ENCODE measurements at places on chromosomes 3 and 15.

- no peak for DNase-seq
Measured at GRCh38 chr15:70522323-70522966, 240.9 kb downstream of the UACA start.

DNA sequence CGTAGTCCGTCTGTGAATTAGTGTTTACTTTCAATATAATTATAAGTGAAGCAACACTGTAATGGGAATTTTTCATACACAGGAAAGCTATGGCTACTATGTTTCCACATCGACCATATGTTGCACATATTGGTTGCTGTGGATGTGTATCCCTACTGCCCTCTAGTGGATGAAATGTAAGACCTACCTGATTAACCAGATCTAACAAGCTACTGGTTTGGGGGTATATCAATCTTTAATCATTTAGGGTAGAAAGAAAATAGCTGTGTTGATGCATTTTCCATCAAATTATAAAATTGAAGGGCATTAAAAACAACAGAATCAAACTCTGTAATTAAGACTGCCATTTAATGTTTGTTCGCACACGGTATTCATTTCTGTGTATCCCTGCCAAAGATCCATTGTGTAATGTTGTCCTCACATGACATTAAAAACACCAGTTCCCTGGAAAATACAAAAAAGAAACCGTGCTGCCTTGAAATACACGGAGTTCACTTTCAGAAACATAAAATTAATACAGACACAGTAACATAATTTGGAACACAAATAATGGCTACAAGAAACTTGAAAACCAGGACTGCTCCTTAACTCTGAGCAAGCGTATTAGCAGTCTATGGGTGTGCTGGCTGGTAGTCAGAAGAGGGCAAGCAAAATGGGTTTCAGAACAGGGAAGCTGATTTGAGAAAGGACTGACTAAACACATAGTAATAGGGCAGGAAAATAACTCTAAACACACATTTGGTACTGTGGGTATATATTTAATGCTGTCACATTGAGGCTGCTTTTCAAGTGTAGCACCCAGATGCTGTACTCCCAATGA lies 125.1 kb downstream of the TIGIT start:
- DNase-seq: peak; percentile 50

GRCh38 chr3:126360714-126361060 lies 3.5 kb upstream of the KLF15 start:
- DNase-seq: no peak

GRCh38 chr15:62758952-62759349 lies 283.6 kb upstream of the TPM1 start:
- no peak for DNase-seq

DNA sequence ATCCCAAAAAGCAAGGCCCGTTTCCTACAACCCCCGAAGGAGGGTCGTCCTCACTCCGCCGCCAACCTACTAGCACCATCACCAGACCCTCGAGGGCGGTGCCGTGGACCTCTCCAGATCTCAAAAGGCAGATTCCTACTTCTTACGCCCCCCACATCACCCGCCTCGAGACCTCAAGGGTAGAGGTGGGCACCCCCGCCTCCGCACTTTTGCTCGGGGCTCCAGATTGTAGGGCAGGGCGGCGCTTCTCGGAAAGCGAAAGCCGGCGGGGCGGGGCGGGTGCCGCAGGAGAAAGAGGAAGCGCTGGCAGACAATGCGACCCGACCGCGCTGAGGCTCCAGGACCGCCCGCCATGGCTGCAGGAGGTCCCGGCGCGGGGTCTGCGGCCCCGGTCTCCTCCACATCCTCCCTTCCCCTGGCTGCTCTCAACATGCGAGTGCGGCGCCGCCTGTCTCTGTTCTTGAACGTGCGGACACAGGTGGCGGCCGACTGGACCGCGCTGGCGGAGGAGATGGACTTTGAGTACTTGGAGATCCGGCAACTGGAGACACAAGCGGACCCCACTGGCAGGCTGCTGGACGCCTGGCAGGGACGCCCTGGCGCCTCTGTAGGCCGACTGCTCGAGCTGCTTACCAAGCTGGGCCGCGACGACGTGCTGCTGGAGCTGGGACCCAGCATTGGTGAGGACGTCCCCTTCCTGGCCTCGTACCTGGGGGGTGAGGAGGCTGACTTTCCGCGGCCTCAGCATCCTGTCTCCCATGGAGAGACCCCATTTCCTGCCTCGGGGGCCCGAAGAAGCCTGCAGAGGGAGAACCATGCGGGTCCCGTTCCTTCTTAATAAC lies at the start of gene MYD88:
TSS of gene MYD88 (plus strand) at position 313 of the 842 bp plus-strand sequence. CDS start at position 353, 40 bp downstream.
- DNase-seq: peak; percentile 43

- peak; percentile 26 for DNase-seq
Measured at GRCh38 chr15:65177901-65178300, 7.2 kb downstream of the CLPX start.

DNA sequence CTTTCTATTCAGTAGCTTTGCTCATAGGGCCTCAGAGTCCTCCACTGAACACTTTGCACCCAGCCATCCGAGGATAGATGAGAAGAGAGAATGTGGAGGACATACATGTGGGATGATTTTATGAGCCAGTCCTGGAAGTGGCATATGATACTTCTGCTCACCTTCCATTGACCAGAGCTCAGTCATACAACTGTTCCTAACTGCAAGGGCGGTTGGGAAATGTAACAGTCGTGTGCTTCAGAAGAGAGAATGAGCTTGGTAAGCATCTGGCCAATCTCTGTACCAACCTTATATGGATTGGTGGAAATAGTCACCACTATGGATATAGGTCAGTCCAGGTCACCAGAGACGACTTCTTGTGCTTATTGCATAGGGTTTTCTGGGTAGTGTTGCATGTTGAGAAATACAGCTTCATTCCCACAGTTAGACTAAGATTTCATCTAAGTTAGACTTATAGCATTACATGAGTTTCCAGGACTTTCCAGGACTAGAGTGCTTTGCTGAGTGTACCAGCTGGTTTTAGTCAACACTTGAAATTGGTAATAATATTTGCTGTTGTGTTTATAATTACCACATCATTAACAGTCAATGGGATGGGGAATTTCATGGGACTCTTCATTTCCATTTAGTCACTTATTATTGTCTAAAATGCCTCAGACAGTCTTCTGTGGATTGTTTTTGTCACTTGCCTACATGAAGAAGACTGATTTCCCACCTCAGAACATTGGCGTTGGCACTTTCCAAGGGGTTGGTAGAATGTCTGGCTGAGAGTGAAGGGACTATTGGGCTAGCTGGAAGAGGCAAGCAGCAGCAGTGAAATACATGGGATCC lies 214.5 kb upstream of the ROPN1 start:
- no peak for DNase-seq

GRCh38 chr3:71893702-71894479 lies 108.9 kb upstream of the PROK2 start:
- DNase-seq: peak; percentile 10

DNA sequence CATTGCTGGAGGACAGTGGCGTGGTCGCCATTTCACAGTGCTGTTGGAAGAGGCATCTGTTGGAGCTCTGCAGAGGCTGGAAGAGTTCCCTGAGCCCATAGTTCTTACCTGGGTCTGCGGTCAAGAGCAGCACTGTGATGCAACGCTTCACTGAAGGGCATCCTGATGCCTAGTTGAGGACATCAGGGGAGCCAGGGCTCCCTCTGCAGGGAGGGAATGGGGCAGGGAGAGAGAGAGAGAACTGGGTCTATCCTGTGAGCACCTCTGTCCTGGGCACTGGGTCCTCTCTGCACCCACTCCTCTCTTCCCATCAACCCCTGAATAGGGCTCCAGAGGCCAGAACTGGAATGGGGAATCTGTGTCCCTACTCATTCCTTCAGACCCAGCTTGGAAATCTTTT lies 23.9 kb upstream of the MOBP start:
- DNase-seq: no peak

GRCh38 chr3:81545572-81545971 lies 215.9 kb downstream of the GBE1 start:
- no peak for DNase-seq

DNA sequence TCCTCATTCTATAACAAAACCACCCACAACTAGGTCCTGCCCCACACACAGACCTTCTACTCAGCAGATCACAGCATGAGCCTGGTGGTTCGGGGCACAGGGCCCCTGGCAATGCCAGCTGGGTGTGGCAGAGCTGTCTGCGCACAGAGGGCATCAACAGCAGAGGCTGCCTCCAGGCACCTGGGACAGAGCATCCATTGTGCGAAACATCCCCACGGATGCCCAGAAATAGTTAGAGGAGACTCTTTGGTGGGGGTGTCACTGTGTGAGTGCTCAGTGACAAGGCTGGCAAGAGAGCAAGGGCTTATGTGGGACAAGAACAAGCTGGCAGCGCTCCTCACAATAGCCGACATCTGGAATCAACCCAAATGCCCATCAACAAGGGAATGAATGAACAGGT lies 487.4 kb upstream of the PROK2 start:
- DNase-seq: no peak

DNA sequence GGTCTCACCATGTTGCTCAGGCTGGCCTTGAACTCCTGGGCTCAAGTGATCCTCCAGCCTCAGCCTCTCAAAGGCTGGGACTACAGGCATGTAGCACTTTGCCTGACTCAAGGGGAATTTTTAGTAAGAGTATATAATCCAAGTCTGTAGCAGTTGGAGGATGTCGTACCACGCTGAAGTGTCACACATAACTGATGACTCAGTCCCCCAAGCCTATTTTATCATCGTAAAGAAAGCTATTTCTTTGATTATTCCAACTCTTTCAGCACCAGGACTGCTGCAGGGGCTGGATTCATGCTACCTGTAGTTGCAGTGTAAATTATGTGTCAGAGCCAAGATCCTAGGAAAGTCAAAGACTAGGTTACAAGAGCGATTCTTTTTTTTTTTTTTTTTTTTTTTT lies 1.4 kb upstream of the PRKCI start:
- no peak for DNase-seq

DNA sequence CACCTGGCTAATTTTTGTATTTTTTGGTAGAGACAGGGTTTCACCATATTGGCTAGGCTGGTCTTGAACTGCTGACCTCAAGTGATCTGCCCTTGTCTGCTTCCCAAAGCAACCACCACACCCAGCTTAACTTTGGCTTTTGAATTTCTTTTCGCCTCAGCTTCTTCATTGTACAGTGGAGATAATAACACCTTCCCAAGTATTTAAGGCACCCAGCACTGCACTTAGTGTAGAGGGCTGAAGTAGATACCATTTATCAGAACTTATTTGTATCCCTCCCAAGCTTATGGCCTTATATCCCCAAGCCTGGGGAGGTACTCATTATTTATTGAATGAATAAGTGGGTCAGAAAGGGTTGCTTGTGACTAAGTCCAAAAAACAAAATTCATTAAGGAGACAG lies 2.3 kb downstream of the SQOR start:
- DNase-seq: no peak

GRCh38 chr3:189496375-189497138 lies 134.6 kb upstream of the TP63 start:
- no peak for DNase-seq

GRCh38 chr3:3170998-3171397 lies 8.5 kb downstream of the CRBN start:
- no peak for DNase-seq

GRCh38 chr15:88155310-88155709 lies 101.2 kb downstream of the NTRK3 start:
- DNase-seq: no peak

DNA sequence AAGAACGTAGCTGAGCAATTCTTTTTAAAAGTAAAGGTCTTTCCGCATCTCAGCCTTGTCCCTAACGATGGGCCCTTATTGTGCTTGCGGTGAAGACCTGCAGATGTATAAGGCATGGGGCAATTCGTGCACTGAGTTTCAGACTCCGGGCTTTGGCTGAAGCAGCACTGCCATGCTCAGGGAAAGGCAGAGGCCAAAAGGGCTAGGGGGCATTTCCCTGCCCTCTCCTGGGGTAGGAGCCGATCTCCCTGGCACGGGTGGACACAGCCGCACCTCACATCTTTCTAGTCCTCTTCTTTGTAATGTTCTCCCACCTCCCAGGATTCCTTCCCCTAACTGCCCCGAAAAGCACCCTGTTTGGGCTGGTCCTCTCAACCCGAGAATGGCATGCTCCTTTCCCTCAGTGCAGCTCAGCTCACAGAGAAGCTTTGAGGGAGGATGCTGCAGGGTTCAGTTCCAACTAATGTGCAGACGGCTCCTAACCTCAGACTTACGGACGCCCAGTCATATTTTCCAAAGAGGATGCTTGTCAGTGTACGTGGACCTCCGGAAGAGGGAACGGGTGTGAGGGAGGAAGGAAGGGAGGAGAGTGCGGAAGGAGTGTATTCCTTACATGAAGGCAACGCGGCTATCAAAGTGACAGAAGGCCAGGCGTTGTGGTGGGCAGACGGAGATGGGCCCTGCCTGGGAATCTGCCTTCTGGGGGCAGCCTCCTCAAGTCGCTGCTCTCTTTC lies 61.2 kb downstream of the SYNM start:
- DNase-seq: no peak

DNA sequence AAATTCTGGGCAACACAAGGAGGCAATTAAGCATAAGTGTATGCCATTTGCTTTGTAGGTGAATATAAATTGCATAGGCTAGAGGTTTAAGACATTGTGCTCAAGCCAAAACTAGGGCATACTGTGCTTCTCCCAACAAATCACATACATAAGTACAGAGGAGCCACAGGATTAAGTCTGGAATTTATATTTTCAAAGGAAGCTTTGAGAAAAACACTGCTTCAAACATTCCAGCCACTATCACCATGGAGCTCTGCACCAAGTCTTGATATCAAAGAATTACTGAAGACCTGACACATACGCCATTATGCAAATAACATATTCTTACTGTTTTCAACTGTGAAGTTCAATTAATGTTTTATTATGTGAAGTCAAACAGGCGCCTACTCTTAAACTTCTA lies 119.4 kb upstream of the NPHP3 start:
- DNase-seq: no peak

DNA sequence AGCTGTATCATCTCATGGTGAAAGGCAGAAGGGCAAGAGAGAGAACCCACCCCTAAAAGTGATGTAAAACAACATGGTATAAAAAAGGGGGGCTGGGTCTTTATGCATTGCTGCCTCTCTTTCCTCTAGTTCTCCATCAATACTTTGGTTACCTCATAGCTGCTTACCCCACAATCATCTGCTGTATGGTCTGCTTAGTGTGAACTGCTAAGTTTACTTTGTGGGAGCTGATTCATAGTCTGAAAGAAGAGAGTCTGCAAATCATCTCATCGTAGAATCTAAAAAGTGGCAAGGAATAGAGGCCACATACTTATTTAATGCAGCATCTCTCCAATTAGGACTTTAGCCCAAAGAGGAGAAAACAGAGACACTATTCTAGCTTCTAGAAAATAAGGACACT lies 546.8 kb downstream of the GBE1 start:
- no peak for DNase-seq

GRCh38 chr3:51773529-51774056 lies 5.4 kb downstream of the IQCF6 start:
- no peak for DNase-seq

DNA sequence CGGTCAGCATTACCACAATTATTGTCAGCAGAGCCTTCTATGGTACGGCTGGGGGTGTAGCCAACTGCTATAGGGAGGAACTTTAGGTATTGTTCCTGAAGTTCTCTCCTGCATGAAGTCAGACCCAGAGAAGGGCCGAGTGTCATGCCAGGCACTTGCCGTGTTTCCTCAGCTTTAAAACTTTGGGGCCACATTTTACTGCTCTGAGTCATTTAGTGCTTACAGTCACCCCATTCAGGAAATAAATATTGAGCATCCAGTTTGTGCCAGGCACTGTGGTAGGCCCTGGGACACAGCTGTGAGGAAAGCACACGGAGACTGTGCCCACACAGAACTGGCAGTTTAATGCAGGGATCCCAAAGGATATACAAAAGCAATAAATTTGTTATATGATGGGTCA lies 54.5 kb upstream of the APEH start:
- no peak for DNase-seq

Measured in RWPE1 (cell line).